ENCODE measurements at places on chromosomes 1 and 21. TPM values are rescaled to one million over a fixed set of nuclear protein-coding genes. Genes with fewer than 3 reads are reported as not detected.

DNA sequence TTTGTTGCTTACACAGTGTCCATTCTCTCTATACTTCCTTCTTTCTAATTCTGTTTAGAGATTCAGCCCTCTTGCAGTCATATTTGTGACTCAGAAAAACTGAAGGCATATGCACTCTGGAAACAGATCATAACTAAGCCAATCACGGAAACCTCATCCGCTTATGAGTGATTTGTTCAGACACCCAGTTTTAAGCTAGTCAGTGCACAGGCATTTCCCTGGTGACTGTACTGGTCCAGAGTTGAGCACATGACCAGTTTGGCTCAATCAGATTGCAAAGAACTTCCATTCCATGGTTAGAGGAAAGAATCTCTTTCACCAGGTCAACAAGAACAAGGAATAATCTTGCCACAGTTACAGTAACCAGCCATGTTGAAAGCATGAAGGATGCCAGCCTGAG lies 69.2 kb upstream of the SGIP1 start:
- no peak for DNase-seq

GRCh38 chr1:17304151-17304825 lies 3.7 kb upstream of the PADI4 start:
- DNase-seq = no peak

DNA sequence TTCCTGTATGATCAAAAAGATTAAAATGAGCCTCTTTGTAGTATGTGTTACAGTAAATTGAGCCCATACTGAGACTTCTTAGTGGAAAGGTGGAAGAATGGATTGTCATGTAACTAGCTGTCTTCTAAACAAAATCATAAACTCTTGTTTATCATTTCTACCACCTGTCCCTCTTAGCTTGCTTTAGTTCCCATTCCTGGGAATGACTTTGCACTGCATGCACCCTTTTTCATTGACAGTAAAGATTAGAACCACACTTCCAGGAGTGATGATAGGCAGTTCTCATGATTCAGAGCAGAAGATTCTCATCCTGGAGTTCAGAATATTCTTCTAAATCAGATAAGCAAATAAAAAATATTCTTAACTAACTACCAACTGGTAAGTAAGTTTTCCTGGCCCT lies 28.0 kb downstream of the DENND2D start:
- DNase-seq = no peak

TAS1R1 gene
- not detected for total RNA-seq

DNA sequence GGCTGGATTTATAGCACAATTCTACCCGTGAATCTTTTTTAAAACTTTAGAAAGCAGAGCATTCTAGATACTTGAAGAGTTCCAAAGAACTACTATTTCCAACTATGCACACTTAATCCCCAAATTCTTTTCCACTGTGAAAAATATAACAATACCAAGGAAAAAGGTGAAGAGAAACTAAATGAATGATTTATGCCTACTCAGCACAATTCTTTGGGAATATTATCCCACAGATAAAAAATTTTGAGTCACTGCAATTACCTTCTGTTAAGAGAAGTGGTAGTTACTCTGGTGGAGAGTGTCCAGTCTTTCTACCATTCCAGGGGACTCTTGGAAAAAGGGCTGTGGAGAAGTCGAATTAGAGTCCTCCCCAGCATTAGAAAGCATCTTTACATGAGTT lies 39.2 kb downstream of the ERO1B start:
- no peak for DNase-seq

DNA sequence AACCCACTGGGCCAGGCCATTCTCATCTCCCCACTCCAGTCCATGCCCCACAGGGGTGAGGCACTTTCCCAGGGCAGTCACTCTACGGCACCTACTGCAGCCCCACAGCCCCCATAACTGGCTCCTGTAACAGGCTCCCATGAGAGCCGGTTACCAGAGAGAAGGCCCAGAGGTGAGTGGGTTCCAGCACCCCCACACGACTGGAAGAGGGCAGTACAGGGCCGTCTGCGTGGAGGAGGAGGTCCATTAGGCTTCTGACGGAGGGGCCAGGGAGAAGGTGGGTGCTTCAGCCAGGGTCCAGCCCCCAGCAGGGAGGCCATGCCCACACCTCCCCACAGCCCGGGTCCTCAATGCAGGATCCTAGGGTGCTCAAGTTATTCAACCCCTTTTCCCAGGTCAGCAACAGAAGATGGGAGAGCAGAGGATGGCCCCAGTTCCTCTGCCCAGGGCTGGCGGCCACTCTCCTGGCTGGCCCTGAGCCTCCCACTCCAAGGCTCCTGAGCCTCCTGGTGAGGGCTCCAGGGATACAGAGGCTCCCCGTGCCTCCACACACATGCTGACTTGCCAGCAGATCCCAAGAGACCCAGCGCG lies 1.6 kb downstream of the ACAP3 start:
- no peak for DNase-seq

GRCh38 chr1:40664791-40665190 lies 691 bp downstream of the RIMS3 start:
- no peak for DNase-seq

DNA sequence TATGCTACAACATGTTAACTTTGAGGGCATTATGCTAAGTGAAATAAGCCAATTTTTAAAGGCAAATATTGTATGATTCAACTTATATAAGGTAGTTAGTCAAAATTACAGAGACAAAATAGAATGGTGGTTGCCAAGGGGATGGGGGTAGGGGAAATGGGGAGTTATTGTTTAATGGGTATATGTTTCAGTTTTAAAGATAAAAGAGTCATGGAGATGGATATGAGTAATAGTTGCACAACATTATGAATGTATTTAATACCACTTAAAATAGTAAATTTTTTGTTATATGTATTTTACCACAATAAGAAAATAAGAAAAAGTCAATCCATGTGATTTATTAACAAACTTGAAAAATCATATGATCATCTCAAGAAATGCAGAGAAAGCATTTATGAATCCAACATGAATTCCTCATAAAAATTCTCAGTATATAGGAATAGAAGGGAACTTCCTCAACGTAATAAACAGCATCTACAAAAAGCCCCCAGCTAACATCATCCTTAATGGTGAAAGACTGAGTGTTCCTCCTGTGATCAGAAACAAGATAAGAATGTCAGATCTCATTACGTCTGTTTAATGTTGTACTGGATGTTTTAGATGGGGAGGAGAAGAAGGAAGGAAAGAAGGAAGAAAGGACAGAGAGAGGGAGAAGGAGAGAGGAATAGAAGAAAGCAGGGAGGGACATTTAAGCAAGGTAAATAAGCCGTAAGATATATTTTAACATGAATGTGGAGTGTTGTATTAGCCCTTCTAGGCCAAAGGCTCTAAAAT lies 6.7 kb upstream of the TSEN15 start:
- no peak for DNase-seq

GRCh38 chr1:112172294-112172882 lies 182.9 kb upstream of the KCND3 start:
- peak; percentile 43 for DNase-seq

PLA2G2F gene
- total RNA-seq = not detected

- DNase-seq = peak; percentile 82
Observed at GRCh38 chr1:61337981-61338848, 255.9 kb downstream of the NFIA start.

CLDN8 gene
- 7.1 TPM for total RNA-seq

KLHDC7A gene
- 25.8 TPM for total RNA-seq

S100A1 gene
- total RNA-seq = 83.1 TPM

DNA sequence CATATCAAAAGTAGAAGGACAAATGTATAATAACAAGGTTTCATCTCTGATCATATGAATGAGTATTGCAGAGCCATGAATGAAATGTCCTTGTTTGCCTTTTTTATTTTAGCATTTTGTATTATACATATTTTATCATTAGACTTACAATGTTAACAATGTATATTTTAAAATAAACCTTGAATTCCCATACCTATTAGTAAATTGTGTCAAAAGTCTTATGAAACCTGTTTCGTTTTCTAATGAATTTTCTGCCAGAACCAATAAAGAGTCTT lies 646 bp downstream of the DNAJB4 start:
- DNase-seq = no peak

C1orf74 gene
- total RNA-seq = 2.5 TPM

- peak; percentile 38 for DNase-seq
Observed at GRCh38 chr1:23751050-23751814, 8.0 kb downstream of the ELOA start.

GRCh38 chr1:47211796-47212269 lies 20.2 kb downstream of the TAL1 start:
- DNase-seq = no peak

DNA sequence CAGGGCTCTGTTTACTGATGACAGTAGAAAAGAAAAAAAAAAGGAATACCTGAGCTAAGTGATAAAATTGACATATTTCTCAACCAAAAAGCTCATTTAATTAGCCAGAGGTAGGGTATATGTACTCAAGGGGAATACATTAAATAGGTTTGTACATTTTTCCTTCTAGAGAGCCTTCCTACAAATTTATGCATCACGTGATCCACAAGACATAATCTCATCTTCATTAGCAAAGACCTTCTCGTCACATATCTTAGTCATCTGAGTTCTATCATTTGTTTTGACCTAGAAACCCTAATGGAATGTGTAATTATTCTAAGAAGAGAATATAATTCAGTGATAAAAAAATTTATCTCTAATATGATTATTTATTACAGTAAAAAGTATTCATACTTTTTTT lies 30.7 kb upstream of the CFHR4 start:
- DNase-seq = no peak

GRCh38 chr1:178461701-178462100 lies 35.1 kb downstream of the CLEC20A start:
- no peak for DNase-seq

DNA sequence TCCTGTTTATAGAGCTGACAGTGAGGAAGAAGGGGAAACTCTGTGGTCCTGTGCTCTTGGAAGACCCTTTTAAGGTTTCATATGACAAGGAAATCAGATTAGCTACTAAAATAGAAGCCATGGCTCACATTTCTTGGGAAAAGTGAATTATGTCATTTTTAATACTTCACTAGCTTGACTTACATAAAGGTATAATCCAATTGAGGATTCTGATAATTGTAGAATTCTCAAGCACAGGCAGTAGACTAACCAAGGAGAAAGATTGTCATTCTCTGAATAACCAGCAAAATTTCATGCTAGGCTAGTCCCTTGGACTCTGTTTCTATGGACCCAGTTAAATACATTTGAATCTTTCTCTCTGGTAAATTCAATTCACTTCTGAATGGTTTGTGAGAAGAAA lies 613.0 kb upstream of the BEND5 start:
- no peak for DNase-seq

OPRD1 gene
- total RNA-seq = not detected

DNAI4 gene
- 26.8 TPM for total RNA-seq

SLC45A3 gene
- total RNA-seq = 7.2 TPM

GRCh38 chr21:45020629-45021427 lies 53.6 kb upstream of the ADARB1 start:
- peak; percentile 42 for DNase-seq

DNA sequence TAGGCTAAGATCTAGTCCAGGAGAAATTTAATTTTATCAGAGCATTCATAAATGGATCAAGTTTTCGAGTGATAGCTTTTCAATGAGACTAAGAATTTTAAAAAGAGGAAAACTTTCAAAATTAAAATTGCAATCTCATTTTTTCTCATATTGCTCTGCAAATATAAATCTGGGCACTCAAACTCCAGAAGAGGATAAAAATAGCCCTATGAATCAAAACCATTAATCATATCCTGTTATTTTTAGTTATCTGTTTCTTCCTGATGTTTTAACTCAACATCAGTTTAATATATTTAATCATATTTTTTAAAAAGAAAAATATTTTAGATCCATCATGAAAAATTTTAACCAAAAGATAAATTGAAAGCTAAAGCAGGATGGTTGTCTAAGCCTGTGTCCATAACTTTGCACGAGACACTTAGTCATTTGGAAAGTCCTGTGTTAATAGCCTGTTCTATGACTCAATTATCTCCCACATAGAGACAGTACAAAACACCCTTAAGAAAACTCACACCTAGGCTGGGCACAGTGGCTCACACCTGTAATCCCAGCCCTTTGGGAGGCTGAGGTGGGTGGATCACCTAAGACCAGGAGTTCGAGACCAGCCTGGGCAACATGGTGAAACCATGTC lies 17.1 kb upstream of the PRRC2C start:
- no peak for DNase-seq

DNA sequence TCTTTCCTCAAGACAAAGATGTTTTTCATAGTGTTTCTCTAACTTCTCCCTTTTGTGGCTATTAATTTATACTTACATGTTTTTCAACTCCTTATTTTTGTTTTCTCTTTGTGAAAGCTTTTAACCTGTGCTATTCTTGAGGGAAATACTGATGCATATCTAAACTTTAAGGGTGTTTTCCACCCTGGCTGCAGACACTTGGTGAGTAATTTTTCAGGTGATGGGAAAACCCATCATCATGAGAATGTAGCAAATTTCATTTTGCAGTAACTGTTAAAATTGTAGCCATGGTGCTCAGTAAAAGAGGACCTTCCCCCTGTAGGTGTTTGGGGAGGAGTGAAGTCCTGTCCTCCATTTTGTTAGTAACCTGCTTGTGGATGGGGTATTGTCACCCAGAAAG lies 124.2 kb downstream of the LIPI start:
- no peak for DNase-seq

GRCh38 chr1:101136271-101136670 lies 100.5 kb upstream of the S1PR1 start:
- no peak for DNase-seq

CD5L gene
- total RNA-seq = 0.19 TPM

CYP4Z1 gene
- 0.22 TPM for total RNA-seq

- no peak for DNase-seq
Observed at GRCh38 chr1:246639732-246640131, 73.5 kb downstream of the CNST start.

DNA sequence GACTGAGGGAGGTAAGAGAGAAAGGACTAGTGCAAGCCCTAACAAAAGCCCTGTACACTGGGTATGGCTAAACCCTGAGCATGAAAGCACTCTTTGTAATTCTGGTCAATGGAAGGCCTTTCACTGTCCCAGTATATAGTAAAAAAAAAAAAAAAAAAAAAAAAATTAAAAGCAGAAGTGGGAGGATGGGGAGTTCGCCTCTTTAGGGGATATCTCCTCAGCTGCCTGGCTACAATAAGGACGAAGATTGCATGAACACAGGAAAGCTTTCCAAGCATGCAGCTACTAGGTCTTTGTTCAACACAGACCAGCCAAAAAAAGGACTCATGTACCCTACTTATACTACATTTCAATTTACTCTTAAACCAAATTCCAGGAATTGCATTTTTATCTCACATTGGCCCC lies 59.1 kb downstream of the EIF4G3 start:
- DNase-seq = no peak

DNA sequence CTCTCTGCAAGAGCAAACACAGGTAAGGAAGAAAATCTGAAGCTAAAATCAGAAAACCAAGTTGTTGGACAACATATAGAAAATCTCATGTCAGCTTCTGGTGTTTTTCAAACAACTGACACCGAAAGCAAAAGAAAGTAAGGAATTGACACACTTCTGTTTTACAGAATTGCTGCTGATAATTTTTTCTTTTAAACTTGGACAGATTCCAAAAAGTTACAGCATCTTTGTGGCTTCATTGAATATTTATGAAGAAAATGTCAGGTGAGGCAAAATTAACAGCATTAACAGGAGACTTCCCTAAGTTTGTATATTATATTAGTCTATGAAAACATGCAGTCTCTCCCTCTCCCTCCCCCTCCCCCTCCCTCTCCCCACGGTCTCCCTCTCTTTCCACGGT lies 14.9 kb upstream of the CTSS start:
- DNase-seq = no peak

- DNase-seq = no peak
Observed at GRCh38 chr1:205925736-205926135, 17.5 kb downstream of the SLC26A9 start.
